ENCODE measurements at places on chromosomes 12 and 14. TPM values are rescaled to one million over a fixed set of nuclear protein-coding genes. Genes with fewer than 3 reads are reported as not detected.

The KRT73 gene
- total RNA-seq, result 6.0 TPM

DNA sequence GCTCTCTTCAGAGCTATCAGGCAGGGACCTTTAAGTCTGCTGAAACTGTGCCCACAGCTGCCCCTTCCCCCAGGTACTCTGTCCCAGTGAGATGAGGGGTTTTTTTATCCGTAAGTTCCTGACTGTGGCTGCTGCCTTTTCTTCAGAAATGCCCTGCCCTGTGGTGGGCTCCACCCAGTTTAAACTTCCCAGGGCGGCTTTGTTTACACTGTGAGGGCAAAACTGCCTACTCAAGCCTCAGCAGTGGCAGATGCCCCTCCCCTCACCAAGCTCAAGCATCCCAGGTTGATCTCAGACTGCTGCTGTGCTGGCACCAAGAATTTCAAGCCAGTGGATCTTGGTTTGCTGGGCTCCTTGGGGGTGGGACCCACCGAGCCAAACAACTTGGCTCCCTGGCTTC lies 46.9 kb upstream of the SLC16A7 start:
- peaks cover 16% of the 10 kb centered on the region for H3K4me1 ChIP-seq
- no peaks in the 10 kb centered on the region for H3K27me3 ChIP-seq
- H3K27ac ChIP-seq, result no peak overlapping the region

DNA sequence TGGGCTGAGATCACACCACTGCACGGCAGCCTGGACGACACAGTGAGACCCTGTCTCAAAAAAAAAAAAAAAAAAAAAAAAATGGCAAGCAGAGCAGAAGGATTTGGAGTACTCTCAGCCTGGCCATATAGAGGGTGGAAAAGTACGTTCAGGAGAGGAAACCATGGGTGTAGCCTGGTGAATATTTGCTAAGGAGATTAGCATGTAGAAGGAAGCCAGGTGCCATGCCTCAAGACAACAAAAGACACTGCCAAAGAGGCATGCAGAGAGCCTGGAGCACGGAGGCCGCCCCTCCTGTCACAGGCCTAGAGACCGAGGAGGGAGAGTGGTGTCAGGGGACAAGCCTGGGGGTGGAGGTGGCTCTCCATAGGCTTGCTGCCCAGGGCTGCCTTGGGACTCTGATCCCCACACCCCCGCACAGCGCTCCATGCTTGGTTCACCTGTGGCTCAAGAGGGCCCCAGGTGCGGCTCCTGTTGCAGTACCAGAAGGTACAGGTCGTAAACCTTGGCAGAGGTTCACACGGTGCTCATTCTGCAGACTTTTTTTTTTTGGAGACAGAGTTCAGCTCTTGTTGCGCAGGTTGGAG lies 27.9 kb upstream of the DEGS2 start:
- no peaks in the 10 kb centered on the region for H3K36me3 ChIP-seq
- no peak overlapping the region for H3K4me3 ChIP-seq
- no peak for DNase-seq
- H3K4me1 ChIP-seq, result peaks cover 3% of the 10 kb centered on the region
- H3K27ac ChIP-seq, result no peak overlapping the region
- H3K27me3 ChIP-seq, result no peaks in the 10 kb centered on the region

The NUP37 gene
- 17.0 TPM for total RNA-seq

- H3K4me1 ChIP-seq, result no peaks in the 10 kb centered on the region
- H3K36me3 ChIP-seq, result peaks cover 10% of the 10 kb centered on the region
- no peaks in the 10 kb centered on the region for H3K27me3 ChIP-seq
- no peak for DNase-seq
- no peak overlapping the region for H3K4me3 ChIP-seq
These were observed 12.5 kb upstream of the MTERF2 start for GRCh38 chr12:106999446-106999845.

The VRTN gene
- not detected for total RNA-seq

DNA sequence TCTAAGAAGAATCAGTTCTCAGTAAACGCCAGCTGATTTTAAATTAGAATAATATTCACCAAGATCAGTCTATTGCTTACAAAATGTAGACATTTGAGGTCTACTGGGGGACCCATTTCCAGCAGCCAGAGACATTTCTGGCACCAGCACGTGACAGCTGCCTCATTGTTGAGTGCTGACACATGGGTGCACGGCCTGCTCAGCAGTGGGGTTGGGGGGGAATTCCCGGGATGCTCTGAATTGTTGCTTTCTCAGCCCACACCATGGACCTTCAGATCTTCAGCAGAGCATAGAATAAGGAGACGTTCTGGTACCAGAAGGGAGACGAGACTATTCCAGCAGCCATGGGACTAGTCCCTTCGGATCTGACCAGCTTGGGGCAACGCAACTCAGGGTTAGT lies 18.3 kb downstream of the PLEKHG7 start:
- no peak for DNase-seq
- H3K4me3 ChIP-seq, result no peak overlapping the region
- H3K36me3 ChIP-seq, result no peaks in the 10 kb centered on the region

DNA sequence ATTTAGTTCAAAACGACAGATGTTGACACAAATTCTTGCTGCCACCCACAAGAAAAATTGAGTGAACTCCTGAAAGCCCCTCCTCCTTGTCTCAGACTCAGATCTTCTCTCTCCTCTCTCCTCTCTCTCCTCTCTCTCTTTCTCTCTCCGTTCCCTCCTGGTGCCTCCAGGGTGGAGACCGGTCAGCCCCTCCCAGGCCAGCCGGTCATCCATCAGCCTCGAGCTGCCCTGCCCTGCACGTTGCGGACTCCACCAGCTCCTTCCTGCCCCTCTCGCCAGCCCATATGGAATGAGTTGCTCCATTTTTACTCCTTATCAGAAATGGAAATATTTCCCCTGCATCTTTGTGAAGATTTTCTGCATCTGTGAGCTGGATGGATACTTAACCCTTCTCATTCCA lies 103.8 kb downstream of the TBX5 start:
- no peak for DNase-seq
- no peak overlapping the region for H3K4me3 ChIP-seq
- H3K27me3 ChIP-seq, result no peaks in the 10 kb centered on the region
- H3K27ac ChIP-seq, result no peak overlapping the region

DNA sequence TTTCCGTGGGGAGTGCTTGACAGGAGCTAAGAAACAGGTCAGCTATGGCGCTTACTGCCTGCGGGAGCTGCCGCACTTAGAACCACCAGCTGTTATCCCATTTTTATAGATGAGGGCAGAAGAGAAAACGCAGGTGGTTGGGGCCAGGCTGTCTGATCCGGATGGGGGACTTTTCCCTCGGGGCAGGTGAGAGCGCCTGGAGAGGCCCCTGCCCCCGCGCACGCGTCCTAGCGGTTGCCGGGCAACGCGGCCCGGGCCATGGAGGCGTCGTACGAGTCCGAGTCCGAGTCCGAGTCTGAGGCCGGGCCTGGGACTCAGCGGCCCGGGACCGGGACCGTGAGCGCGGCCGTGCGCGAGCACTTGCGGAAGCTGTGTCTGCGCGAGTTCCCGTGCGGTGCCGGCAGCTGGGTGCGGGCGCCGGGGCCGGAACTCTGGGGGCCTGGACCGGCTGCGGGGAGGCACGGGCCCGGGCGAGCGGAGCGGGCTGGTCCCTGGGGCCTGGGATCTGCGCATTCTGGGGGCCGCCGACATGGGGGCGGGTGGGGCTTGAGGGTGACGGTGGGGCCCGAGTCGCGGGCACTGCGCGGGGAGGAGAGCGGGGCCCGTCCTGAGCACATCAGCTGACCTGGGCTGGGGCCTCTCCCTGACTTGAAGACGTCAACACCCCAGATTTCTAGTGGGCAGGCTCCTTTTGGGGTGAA lies at the start of gene LRRC43:
LRRC43 (plus strand) TSS at position 237 of the 701 bp plus-strand sequence; CDS start at position 259, 22 bp downstream.
- no peaks in the 10 kb centered on the region for H3K27me3 ChIP-seq
- peak within 1 kb of the TSS; percentile 18 for H3K4me3 ChIP-seq
- H3K36me3 ChIP-seq, result no peaks in the 10 kb centered on the region
- DNase-seq, result peak; percentile 26
- H3K4me1 ChIP-seq, result no peaks in the 10 kb centered on the region
- no peak within 1 kb of the TSS for H3K27ac ChIP-seq

DNA sequence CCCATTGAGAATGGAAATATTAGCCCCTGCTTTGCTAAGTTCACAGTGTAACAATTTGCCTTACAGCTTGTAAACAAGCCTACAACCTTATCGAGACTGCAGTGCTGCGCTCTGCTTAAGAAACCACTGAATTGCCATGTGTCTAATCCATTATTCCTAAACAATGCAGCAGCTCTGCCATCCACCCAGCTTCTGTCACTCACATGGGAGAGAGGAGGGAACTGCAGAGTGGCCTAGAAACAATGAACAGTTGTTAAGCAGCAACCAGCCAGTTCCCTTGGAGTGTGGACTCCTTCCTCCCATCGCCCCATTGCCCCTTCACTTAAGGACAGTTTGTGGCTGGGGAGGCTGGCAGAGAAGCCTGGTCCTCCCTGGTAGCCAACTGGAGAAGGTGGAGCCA lies 42.9 kb downstream of the TESPA1 start:
- H3K36me3 ChIP-seq, result no peaks in the 10 kb centered on the region
- no peak overlapping the region for H3K27ac ChIP-seq
- H3K27me3 ChIP-seq, result no peaks in the 10 kb centered on the region
- H3K4me3 ChIP-seq, result no peak overlapping the region
- no peak for DNase-seq

DNA sequence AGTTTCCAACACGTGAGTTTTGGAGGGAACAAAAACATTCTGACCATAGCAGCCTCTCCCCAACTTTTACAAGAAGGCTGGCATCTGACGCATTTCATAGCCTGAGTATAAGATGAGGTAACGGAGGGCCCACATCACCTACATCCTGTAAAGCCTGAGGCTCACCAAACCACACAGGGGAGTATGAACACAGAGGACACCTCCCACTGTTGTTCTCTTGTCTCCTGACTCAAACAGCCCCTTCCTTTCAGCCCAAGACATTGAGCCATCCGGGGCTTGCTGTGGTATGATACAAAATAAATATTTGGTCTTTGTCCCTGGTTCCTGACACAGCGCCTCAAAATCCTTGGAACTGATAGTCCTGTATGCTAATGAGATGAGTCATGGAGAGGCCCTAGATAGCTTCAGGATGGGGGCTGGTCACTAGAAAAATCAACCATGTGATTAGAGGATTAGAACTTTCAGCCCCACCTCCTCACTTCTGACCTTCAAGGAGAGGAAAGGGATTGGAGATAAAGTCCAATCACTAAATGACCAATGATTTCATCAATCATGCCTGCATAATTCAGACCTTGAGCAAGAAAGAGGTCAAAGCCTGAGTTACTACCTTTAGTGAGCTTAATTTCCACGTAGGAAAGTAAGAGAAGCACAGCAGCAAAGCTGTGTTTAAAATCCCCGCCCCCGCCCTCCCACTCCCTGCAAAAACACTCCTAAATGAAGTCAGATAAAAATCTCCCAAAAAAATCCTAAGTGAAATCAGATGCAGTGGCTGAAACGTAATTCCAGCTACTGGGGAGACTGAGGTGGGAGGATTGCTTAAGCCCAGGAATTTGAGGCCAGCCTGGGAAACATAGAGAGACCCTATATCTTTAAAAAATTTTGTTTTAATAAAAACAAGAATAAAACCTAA lies 236.4 kb downstream of the PCNX1 start:
- no peaks in the 10 kb centered on the region for H3K27me3 ChIP-seq
- H3K36me3 ChIP-seq, result no peaks in the 10 kb centered on the region
- no peak overlapping the region for H3K27ac ChIP-seq
- no peak overlapping the region for H3K4me3 ChIP-seq
- peaks cover 26% of the 10 kb centered on the region for H3K4me1 ChIP-seq
- peak; percentile 39 for DNase-seq

The RND1 gene
- total RNA-seq, result 1.4 TPM

DNA sequence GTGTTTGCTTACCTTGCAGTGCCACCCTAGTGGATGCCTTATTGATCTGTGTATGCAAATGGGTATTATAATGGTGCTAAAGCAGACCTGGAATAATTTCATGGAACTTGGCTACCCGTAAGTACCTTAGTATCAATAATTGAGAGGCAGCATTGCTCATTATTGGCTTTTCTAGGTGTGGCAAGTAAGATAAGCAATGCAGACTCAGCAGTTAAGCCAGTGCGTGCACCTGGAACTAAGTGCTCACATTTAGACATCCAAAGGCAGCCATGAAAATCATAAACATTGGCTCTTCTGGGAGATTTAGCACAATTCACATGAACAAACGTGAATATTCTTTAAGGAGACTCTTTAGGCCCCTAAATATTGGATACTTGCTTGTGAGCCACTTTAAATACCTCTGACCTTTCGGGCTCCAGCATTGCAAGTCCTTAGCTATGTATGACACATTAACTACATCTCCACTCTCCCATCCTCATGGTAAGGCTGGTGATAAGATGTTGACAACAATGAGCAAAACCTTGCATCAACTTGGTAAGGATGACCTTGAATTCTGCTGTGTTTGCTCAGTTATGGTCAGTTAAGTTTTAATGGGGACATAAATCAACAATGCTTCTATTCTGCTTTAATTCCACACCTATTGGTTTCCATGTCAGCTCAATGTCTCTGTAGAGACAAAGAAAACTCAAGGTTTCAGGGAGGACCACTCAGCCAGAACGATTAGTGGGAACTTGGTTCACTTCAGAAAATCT lies 112.0 kb downstream of the SLC5A8 start:
- no peaks in the 10 kb centered on the region for H3K27me3 ChIP-seq
- no peak overlapping the region for H3K27ac ChIP-seq
- H3K4me1 ChIP-seq, result no peaks in the 10 kb centered on the region
- H3K36me3 ChIP-seq, result no peaks in the 10 kb centered on the region

The CYP27B1 gene
- 1.4 TPM for total RNA-seq

The ACTN1 gene
- total RNA-seq, result 70.8 TPM

DNA sequence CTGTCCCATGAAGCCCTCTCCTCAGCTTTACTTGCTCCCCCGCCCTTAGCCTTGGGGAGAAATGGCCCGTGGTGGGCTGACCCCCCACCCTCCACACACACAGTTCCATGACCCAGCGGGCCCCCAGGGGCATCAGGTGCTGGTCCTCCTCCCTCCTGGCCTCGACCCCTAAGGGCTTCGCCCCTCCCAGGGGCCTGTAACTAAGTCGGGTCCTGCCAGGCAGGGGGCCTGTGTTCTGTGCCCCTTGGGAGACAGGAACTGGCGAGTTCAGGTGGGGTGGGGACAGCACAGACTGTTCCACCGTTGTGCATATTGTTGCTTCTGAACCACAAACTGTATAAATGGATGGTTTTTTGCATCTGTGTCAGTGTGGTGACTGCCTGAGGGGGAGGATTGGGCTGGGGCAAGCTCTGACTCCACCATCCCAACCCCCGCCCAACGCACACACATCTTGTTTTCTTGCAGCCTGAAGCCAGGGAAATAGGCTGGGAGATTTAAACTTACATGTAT lies 8.8 kb downstream of the TAMALIN start:
- no peak overlapping the region for H3K4me3 ChIP-seq
- peak; percentile 45 for DNase-seq
- peaks cover 20% of the 10 kb centered on the region for H3K36me3 ChIP-seq
- no peak overlapping the region for H3K27ac ChIP-seq
- peaks cover 2% of the 10 kb centered on the region for H3K4me1 ChIP-seq

- no peaks in the 10 kb centered on the region for H3K36me3 ChIP-seq
- H3K4me1 ChIP-seq, result no peaks in the 10 kb centered on the region
- DNase-seq, result no peak
These were observed 273.9 kb downstream of the NUAK1 start for GRCh38 chr12:105864901-105865300.
